Skin of body (tissue), 3 donors: ENCODE measurements at places on chromosomes 6 and 20. TPM values are rescaled to one million over a fixed set of nuclear protein-coding genes. Genes with fewer than 3 reads are reported as not detected.

Gene FAXC
- total RNA-seq, result 2.0 TPM

Gene GLP1R
- 0.10 TPM for total RNA-seq

Gene HEY2
- total RNA-seq, result 2.3 TPM

Gene ADGRF4
- 7.6 TPM for total RNA-seq

Gene LINC00237
- total RNA-seq, result not detected
